ENCODE measurements at places on chromosomes 7 and 10. TPM values are rescaled to one million over a fixed set of nuclear protein-coding genes. Genes with fewer than 3 reads are reported as not detected.

- DNase-seq, result no peak
Observed at GRCh38 chr7:111132833-111133232, 41.9 kb downstream of the LRRN3 start.

GRCh38 chr10:5376450-5376849, 11.7 kb downstream of the UCN3 start:
- DNase-seq, result no peak

DNA sequence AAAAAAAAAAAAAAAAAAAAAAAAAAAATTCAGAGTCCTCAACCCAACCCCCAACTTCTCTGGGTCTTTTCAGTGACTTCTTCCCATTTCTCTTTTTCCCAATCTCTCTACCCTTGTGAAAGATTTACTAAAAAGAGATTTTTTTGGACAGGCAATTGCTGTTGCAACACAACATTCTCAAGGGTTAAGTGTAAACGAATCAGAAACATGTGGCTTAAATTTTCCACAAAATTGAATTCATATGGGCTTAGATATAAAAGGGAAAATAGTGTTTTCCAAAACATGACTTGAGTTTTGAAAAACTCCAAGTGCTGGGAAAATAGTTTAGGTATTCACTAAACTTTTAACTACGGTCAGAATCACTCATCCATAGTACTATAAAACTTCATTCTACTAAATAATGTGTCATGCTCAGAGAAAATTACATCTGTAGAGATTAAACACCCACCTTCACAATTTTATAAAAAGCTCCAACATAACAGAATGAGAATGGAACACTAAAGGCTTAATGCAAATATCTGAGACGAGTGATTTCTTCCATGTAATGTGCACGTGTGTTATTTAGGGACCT, 643.1 kb downstream of the PARD3 start:
- DNase-seq, result no peak

GHRHR gene
- not detected for total RNA-seq

DNA sequence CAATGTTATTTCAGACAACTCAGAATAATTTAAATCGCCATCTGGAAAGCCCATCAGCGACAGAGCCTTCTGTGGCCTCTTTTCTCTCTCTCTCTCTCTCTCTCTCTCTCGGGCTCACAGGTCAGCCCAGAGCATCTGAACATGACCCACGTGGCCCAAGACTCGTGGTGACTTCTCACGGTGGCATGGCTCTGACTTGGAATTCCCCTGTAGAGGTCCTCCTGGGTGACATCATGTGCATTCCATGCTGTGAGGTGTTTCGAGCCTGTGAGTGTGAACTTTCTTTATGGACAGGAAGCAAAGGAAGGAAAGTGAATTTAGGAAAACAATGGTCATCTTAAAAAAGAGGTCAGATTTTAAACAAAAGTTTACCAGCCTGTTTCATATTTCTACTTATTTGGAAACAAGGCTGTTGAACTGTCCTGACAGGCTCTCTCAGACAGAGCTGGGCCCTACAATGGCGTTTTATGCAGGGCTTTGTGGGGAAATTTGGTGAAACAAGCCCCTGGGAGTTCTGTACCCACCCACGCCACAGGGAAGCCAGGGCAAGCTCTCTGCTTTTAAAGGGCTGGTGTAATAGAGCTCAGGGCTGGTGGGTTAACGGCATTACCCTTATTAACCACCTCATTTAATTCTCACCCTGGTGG, 359.7 kb upstream of the ZNF32 start:
- peak; percentile 54 for DNase-seq

- no peak for DNase-seq
Observed at GRCh38 chr7:81180573-81180972, 261.7 kb upstream of the SEMA3C start.

DNA sequence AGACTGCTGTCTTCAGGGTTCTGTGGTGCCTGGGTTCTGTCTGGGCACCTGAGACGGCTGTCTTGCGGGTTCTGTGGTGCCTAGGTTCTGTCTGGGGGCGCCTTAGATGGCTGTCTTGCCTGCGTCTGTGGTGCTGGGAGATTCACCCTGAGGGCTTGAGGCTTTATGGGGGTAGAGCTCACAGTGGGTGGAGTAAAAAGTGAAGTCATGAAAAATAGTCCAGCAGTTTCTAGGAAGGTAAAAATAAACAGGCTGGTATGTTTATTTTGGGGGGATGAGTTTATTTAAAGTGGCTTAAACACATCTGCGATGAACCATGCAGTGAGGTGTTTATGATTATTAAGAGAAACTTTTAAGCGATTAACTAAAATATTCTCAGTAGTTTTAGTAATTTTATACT, 64.2 kb downstream of the NKX6-2 start:
- DNase-seq, result no peak

GRCh38 chr7:46900312-46901263, 681.3 kb downstream of the TNS3 start:
- no peak for DNase-seq

- no peak for DNase-seq
Observed at GRCh38 chr7:151769188-151769821, 107.6 kb downstream of the PRKAG2 start.

CALY gene
- total RNA-seq, result not detected

AOAH gene
- total RNA-seq, result 1.4 TPM

DNA sequence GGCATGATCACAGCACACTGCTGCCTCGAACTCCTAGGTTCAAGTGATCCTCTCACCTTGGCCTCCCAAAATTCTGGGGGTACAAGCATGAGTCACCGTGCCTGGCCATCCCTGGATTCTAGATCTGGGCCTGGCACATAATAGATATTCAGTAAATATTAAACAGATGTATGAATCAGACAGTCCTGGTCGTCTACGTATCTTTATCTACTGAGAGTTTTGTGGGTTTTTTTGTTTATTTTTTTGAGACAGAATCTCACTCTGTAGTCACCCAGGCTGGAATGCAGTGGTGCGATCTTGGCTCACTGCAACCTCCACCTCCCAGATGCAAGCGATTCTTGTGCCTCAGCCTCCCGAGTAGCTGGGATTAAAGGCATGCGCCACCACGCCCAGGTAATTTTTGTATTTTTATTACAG, 24.3 kb upstream of the ITGB1 start:
- DNase-seq, result no peak

GRCh38 chr7:2530071-2530987, 10.8 kb downstream of the LFNG start:
- DNase-seq, result peak; percentile 61

DNA sequence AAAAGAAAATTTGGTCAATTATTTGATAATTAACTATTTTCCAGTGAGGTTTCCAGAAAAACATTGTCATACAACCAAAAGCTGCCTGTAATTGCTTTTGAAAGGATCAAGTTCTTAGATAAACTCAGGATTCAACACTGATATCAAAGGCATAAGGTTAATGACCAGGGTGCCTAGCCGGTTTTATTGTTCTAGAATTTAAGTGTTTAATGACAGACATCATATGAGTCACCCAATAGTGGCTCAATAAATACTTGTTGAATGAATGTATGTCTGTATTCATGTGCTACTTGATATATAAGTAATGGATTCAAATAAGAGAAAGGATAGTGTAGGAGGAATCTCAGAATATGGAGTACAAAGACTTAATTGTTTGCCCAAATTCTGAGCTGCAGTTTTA, 196.1 kb upstream of the LRGUK start:
- DNase-seq, result no peak

GRCh38 chr7:105816954-105817615, 59.3 kb downstream of the ATXN7L1 start:
- no peak for DNase-seq

- no peak for DNase-seq
Observed at GRCh38 chr7:54747234-54747633, 11.8 kb downstream of the SEC61G start.

DNA sequence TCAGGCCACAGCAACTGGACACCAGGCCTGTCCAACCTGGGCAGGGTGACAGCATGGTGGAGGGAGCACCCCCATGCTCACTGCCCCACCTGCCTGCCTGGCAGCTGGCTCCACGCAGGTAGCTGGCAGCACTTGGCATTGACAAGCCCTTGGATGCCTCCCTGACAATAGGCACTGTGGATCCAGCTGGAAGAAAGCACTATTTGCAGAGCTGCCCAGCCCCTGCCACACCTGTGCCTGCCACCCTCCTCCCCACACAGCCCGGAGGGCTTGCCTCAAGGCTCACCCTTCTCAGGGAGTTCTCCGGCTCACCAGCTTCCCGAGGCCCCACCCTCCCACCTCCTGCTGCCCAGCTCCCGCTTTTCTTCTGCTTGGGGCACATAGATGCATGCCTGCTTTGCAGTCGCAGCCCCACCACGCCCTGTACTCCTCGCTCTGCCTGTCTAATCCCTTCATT, 160.1 kb downstream of the NEURL1 start:
- no peak for DNase-seq

MKI67 gene
- total RNA-seq, result 2.8 TPM

- DNase-seq, result no peak
Observed at GRCh38 chr10:77313066-77313750, 324.4 kb downstream of the KCNMA1 start.

- DNase-seq, result peak; percentile 29
Observed at GRCh38 chr10:59337201-59337652, 25.1 kb downstream of the FAM13C start.

- DNase-seq, result no peak
Observed at GRCh38 chr7:108016841-108017775, 14.1 kb upstream of the LAMB1 start.

DNA sequence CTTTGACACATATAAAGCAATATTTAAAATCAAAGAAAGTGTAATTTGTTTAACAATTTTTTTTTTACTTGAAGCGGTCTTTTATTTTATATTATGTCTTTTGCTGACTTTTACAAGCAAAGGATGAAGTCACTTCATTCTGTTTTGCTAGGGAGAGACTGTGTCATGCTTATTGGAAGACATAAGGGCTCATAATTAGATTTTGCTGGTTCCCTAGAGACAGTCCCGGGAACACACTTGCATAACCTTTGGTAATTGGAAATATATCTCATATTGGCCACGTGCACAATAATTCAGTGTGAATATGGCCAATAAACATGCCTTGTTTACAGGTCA, 448 bp upstream of the NET1 start:
- no peak for DNase-seq

PALD1 gene
- total RNA-seq, result 12.3 TPM

- DNase-seq, result no peak
Observed at GRCh38 chr10:123367195-123367594, 213.0 kb downstream of the BUB3 start.

GTF2IRD1 gene
- 15.6 TPM for total RNA-seq
